Prostate gland (tissue), 2 donors: ENCODE measurements at places on chromosomes 7 and 10. TPM values are rescaled to one million over a fixed set of nuclear protein-coding genes. Genes with fewer than 3 reads are reported as not detected.

Gene PROSER2
- total RNA-seq = 39.9 TPM

Gene GPNMB
- total RNA-seq = 49.9 TPM

Gene TMEM270
- 4.9 TPM for total RNA-seq

Gene SHH
- total RNA-seq = 1.2 TPM

Gene LRRC18
- 2.6 TPM for total RNA-seq

Gene SPACDR
- not detected for total RNA-seq

Gene ASZ1
- not detected for total RNA-seq

Gene LIPK
- not detected for total RNA-seq

Gene SRRM3
- total RNA-seq = 6.8 TPM

Gene ANKRD30A
- total RNA-seq = 1.5 TPM

Gene RBM20
- total RNA-seq = 2.8 TPM

Gene GNGT1
- total RNA-seq = not detected

Gene GPR85
- 0.50 TPM for total RNA-seq

Gene SSMEM1
- 2.0 TPM for total RNA-seq

Gene FAM131B
- total RNA-seq = 0.32 TPM

Gene CDHR3
- total RNA-seq = 2.2 TPM

Gene MYO1G
- 2.7 TPM for total RNA-seq

Gene WEE2
- not detected for total RNA-seq

Gene GHRHR
- 4.4 TPM for total RNA-seq

Gene RAB11FIP2
- total RNA-seq = 33.5 TPM

Gene ZNF138
- total RNA-seq = 10.1 TPM

Gene GOLGA7B
- total RNA-seq = 0.23 TPM

Gene ZNF117
- 26.8 TPM for total RNA-seq

Gene UPK3BL1
- total RNA-seq = 125 TPM

Gene DGKI
- total RNA-seq = 0.32 TPM

Gene CTAGE8
- 1.5 TPM for total RNA-seq

Gene UCMA
- not detected for total RNA-seq

Gene POU6F2
- total RNA-seq = 2.4 TPM

Gene TEX47
- 1.8 TPM for total RNA-seq

Gene ITIH5
- 13.5 TPM for total RNA-seq
